ENCODE measurements at places on chromosomes 5 and 9. TPM values are rescaled to one million over a fixed set of nuclear protein-coding genes. Genes with fewer than 3 reads are reported as not detected.

DNA sequence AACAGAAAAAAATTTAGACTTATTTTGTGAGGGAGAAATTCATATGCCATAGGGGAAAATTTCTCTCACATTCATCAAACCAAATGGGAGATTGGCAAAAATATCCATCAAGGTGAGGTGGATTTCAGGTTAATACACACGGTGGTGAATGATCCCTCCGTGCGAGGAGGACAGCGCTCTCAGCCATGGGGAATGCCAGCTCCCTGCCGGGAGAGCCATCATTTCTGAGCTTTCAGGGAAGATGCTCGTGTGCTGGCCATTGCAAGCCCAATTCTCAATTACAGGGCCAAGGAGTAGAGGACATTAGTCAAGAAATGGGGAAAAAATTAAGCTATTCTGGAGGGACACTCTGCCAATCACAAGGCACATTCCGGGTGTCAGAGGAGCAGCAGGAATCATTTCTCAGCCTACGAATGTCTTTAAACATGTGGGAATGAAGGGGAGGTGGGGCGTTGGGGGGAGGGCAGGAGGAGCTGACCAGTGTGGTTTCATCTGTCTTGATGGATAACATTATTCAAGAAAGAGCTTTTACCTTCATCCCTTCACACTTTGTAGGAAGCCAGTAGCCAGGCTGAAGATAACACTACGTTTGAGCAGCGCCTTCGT lies 165.5 kb downstream of the DAB2IP start:
- no peak for DNase-seq

The ZNF879 gene
- total RNA-seq: 3.2 TPM

DNA sequence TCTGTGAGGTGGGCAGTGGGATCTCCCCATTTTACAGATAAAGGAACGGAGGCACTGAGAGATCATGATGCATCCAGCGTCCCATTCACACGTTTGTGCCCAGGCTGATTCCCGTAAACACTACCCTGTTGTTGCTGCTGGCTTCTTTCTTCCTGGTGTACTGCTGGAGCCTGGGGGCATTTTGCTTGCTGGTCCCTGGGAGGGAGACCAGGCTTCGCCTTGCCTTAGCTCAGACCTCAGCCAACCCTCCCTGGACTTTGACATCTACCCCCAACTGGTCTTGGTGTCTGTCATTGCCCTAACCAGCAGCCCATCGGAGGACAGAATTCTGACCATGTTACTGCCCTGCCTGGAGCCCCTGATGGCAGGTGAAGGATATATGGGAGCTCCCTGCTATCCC lies 82.4 kb downstream of the ZNF618 start:
- no peak for DNase-seq

The TUT7 gene
- total RNA-seq: 23.8 TPM

The ATP6V0E1 gene
- total RNA-seq: 285 TPM

The HTR1A gene
- not detected for total RNA-seq

The SLC6A3 gene
- total RNA-seq: not detected

The WNT8A gene
- not detected for total RNA-seq

The IL4 gene
- not detected for total RNA-seq

GRCh38 chr5:109553846-109554245 lies 135.9 kb upstream of the MAN2A1 start:
- no peak for DNase-seq

The SLC25A2 gene
- not detected for total RNA-seq

The GPR150 gene
- 0.82 TPM for total RNA-seq

- no peak for DNase-seq
These were observed 192.1 kb downstream of the TSSK1B start for GRCh38 chr5:113242481-113243348.

GRCh38 chr9:9574080-9574479 lies 1038.7 kb downstream of the PTPRD start:
- no peak for DNase-seq

- no peak for DNase-seq
These were observed at the start of gene FIBCD1 for GRCh38 chr9:130938652-130939404. Gene FIBCD1 (minus strand): TSS chr9:130939247. CDS start chr9:130938607, 640 bp downstream.

GRCh38 chr9:4422495-4422894 lies 67.8 kb upstream of the SLC1A1 start:
- DNase-seq: no peak

The PRKACG gene
- not detected for total RNA-seq

The CATSPER3 gene
- not detected for total RNA-seq

- no peak for DNase-seq
These were observed at the start of gene GOLM1 for GRCh38 chr9:86098824-86099700. Gene GOLM1 (minus strand): TSS chr9:86099558. CDS start chr9:86079320, 20,238 bp downstream.

DNA sequence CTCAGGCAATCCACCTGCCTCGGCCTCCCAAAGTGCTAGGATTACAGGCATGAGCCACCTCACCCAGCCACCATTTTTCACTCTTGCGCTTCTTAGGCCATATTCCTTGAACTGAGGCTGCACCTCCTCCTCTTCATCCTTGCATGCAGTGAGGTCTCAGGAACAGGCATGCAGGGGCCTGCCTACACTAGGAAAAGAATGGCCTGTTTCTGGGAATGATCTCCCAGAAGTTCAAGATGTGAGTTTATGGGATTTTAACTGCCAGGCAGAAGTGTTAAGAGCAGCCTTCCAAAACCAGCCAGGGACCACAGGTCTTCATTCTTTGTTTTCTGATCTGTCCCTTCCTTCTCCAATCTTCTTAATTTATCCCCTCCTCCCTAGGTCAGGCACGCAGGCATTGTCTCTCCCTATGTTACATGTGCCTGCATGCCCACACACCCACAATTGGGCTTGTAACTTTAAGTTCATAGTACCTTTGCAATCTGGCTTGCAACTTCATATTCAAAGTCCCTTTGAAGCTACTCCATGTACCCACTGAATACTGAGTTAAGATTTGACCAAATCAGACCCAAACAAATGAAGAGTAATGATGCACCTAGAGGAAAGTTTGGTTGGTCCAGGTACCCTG lies 10.5 kb upstream of the HSPA4 start:
- no peak for DNase-seq
